Caki2 (cell line): ENCODE measurements at places on chromosomes 12 and 14. TPM values are rescaled to one million over a fixed set of nuclear protein-coding genes. Genes with fewer than 3 reads are reported as not detected.
A peak's percentile ranks its signal among the peaks of the same experiment; 100 is the strongest.

MSRB3 gene
- total RNA-seq, result 45.4 and 47.8 TPM in 2 replicates

RERG gene
- total RNA-seq, result 2.9 and 3.0 TPM in 2 replicates

KITLG gene
- total RNA-seq, result 32.5 and 35.0 TPM in 2 replicates

DNAL1 gene
- total RNA-seq, result 3.7 and 18.8 TPM in 2 replicates

DNA sequence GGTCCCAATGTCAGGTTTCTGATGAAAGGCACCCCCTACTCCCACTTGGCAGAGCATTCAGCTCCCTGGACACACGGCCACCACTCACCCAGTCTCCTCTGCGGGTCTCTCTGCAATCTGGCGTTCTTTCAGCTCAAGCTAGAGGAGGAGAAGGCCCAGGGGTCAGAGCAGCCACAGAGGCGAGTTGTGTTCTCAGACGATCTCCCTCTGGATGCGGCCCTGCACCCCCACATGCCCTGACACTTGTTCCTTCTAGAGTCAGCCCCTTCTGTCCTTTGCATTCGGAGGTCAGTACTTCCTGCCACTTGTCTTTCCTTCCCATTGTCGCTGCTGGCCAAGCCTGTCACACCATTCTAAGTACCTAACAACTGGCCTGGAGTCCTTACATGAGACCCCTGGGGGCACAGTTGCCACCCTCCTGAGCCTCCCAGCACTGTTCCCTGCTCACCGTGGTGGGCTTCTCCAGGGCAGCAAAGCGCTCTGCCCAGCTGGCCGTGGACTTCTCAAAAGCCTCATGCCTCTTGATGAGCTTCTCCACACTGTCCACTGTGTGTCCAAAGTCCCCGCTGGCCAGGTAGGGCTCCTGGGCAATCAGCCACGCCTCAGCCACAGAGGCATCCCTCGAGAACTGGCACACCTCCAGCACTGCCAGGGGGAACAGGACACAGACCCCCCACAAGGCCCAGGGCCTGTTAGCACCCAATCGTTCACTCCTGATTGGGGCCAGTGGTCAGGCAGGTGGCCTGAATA lies 63.2 kb downstream of the PLEKHG3 start:
- no peak for DNase-seq

GRCh38 chr14:91586410-91586809 lies 76.3 kb upstream of the PPP4R3A start:
- no peak for DNase-seq

DNA sequence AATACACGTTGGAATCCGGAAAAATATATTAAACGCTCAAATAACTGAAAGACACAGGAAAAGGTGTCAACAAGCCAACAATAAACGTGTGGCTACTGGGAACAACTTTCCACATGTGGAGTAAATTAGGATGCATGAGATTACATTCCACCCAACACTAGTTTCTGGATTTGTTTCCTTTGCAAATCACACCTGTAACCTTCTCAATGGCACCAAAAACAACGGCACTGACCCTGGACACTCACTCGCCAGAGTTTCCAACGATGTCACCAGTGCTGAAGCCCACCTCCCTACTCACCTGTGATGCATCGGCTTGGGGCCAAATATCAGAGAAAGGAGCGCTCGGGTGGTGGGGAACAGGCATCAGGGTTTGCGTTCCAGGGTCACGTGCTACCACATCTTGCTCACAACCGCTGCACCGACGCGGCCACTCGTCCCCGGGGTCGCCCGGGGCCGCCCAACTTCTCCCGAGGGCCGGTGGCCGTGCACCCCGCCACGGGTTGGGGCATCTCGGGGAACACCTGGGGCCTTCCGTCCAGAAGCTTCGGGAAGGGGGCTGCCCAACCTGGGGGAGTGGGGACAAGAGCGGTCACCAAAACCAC lies 629 bp downstream of the PRDM4 start:
- DNase-seq, result peak; percentile 18

- no peak for DNase-seq
Measured at GRCh38 chr12:12224240-12224940, 42.5 kb downstream of the LRP6 start.

DNA sequence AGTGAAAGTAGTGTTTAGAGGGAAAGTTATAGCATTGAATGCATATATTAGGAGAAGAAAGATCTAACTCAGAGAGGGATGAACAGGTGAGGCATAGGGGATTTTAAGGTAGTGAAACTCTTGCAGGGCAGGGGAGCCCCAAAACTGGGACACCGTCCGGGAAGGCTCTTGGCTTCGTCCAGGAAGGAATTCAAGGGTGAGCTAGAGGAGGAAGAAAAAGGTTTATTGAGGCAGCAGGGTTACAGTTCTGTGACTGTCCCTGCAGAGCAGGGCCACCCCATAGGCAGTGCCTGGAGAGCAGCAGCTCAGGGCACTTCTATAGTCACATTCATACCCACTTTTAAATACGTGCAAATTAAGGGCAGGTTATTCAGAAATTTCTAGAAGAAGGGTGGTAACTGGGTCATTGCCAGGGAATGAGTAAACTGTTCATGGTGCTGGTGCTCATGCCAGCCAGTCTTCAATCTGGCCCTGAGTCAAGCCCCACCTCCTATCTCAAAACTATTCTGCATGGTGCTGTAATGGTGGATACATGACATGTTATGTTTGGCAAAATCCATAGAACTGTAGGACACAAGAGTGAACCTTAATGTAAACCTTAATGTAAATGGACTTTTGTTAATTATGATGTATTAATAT lies 1.2 kb upstream of the OAS1 start:
- DNase-seq, result no peak

DNA sequence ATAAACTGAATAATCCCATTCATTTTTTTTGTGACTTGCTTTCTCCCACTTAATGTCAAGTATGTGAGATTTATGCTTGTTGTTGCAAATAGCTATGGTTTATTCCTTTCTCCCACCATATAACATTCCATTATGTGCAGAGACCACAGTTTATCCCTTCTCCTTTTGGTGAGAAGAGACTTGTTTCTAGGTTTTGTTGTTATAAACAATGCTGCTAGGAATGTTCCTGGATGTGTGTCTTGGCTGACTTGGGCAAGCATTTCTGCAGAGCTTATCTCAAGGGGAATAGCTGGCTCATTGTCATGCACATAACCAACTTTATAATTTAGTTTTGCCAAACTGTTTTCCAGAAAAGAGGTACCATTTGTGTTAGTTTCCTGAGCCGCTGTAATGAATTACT lies 47.6 kb upstream of the PPP1CC start:
- no peak for DNase-seq

DNA sequence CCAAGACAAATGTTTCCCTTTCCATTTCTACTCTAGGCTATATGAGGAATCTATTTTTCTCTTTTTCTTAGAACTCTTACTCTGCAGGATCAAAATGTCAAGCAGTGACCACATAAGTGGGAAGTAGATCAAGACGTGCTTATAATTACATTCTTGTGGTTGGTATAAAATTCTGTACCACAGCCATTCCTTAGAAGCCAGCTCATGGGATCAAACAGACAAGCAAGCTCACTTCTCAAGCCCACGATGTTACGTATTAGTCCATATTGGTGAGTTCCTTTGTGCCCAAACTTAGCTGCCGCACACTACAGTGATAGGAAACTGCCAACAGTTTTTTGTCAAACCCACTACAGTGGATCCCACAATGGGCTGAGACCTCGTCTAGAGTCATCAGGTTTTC lies 53.4 kb downstream of the IFNG start:
- DNase-seq, result no peak

- DNase-seq, result no peak
Measured at GRCh38 chr12:76792828-76793227, 28.9 kb downstream of the ZDHHC17 start.

DNA sequence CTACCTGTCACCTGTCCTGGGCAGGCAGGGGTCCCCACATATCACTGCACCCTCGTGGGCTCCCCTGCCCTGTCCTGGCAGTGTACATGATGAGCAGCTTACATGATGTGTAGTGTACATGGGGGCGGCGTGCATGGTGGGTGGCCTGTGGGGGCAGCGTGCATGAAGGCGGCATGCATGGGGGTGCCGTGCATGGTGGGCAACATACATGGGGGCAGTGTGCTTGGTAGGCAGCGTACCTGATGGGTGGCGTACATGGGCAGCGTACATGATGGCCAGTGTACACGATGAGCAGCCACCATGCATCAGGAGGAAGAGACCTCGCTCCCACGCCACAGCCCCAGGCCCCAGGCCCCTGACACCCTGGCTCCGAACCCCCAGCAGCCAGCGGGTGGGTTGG lies 266.3 kb downstream of the CACNA1C start:
- no peak for DNase-seq

- DNase-seq, result peak; percentile 83
Measured at GRCh38 chr12:47377414-47378221, 297.9 kb upstream of the AMIGO2 start.

- no peak for DNase-seq
Measured at GRCh38 chr12:82710741-82711140, 24.0 kb downstream of the TMTC2 start.

DNA sequence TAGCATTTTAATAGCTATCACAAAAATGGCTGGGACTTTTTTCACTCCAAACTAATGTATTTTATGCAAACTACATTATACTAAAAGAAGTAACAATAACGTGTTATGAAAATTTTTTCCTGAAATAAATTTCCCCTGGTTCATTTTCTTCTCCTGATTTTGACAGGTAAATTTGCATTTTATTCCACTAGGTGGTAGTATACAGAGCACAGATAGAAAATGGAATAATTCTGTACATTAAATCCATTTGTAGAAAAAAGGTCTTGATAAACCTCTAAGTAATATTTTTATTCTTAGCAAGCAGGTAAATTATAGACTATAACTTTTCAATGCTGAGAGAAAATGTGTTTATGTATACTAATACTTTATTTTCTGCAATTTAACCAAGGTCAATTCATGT lies 96.5 kb downstream of the BCAT1 start:
- DNase-seq, result no peak

DNA sequence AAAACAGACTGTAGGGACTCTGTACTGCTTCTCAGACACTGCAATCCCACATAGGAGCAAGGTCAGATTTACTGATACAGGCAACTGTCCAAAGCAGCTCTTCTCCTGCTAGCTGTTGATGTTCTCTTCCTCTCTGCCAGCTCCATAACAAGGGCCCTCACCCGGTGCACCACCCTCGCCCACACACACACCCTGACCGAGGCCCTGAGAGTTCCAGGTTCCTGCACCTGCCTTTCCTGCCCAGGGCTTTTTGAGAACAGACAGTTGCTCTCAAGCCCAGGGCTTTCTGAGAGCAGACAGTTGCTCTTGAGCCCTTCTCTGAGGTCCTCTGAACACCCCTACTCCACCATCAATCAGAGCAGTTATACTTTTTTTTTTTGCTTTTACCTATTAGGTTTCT lies 233.8 kb upstream of the GARIN6 start:
- DNase-seq, result no peak

- no peak for DNase-seq
Measured at GRCh38 chr14:90332271-90332584, 487 bp upstream of the NRDE2 start.
